ENCODE measurements at places on chromosomes 16 and 17.

DNA sequence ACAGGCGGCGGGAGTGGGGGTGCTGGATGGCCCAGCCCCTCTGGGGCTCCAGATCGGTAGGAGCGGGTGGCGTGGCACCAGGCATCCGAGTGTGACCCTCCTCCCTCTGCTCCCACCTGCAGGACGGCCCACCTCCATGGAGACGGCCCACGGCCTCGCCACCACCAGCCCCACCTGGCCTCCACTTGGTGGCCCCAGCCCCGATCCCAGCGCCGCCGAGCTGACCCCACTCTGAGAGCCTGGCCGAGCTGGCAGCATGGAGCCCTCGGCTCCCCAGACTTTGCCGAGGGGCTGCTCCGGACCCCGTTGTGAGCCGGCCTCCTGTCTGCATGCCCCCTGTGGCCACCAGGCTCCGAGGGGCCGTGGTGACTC lies 4.7 kb upstream of the NUDT16L1 start:
- DNase-seq: no peak

DNA sequence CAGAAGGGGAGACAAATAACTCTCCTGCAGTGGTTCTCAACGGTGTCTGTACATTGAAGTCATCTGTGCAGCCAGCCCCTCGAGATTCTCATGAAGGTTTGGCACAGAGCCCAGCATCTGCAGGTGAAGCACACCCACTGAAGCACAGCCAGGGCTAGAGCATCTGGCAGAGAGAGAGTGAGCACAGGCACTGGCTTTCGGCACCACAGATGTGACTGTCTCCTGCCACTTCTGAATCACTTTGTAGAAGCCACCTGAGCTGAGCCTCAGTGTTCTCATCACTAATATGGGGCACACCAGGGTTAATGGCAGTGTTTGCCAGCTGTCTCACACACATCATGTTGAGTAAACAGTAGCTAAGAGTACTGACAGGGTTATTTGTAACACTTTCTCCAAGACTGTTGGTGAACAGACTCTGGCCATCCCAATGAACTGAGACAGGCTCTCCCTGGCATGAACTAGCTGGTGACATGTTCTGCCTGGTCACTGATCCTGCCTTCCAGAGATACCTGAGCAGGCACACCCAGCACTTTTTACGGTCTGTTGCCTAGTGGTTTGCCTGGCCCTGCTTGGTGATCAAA lies 10.9 kb downstream of the HSPB9 start:
- no peak for DNase-seq

DNA sequence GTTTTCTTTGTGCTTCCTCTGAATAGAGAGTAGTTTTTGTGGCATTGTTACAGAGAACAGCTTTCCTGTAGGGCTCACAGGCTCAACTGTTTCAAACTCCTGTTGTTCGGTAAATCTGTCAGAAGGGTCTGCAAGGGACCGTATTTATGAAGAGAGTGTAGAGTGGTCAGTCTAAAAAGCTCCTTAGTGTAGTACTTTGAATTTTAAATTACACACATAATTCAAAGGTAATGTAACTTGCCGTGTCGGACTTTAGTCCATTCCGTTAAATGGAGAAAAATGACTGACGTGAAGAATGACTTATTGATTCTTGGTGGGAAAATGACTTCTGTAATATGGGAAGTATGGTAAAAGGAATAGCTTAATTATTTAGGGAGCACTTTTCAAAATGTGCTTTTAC lies 190.9 kb downstream of the WWOX start:
- no peak for DNase-seq

GRCh38 chr17:4490637-4491061 lies 8.0 kb upstream of the SPNS2 start:
- no peak for DNase-seq

DNA sequence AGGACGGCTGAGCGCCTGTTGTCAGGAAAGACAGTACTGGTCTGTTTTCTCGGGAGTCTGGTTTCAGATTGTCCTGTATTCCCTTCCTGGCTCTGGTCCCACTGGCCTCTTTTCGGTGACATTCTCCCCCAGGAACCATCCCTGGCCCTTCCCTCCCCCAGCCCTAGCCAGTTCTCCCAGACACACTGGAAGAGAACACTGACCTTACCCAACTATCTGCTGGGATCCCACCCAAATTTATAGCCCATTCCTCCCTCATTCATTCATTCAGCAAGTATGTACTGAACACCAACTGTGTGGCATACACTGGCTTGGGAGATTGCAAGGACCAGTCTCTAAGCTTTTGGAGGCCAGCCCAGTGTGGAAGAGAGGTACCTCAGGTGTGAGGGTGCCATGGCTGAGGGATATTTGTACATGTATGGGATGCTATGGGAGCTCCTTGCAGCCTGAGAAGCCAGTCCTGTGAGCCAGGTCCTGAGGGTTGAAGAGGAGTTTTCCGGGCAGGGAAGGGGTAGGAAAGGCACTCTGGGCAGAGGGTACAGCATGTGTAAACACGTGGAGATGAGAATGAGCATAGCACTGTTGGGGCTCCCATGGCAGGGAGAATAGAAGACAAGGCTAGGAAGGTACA lies 5.2 kb downstream of the RND2 start:
- no peak for DNase-seq

GRCh38 chr17:34776456-34777443 lies 184.5 kb downstream of the CCT6B start:
- DNase-seq: no peak

- DNase-seq: no peak
Measured at GRCh38 chr16:28858421-28858820, 5.2 kb upstream of the SH2B1 start.

- DNase-seq: no peak
Measured at GRCh38 chr16:52312716-52313115, 234.2 kb downstream of the TOX3 start.

DNA sequence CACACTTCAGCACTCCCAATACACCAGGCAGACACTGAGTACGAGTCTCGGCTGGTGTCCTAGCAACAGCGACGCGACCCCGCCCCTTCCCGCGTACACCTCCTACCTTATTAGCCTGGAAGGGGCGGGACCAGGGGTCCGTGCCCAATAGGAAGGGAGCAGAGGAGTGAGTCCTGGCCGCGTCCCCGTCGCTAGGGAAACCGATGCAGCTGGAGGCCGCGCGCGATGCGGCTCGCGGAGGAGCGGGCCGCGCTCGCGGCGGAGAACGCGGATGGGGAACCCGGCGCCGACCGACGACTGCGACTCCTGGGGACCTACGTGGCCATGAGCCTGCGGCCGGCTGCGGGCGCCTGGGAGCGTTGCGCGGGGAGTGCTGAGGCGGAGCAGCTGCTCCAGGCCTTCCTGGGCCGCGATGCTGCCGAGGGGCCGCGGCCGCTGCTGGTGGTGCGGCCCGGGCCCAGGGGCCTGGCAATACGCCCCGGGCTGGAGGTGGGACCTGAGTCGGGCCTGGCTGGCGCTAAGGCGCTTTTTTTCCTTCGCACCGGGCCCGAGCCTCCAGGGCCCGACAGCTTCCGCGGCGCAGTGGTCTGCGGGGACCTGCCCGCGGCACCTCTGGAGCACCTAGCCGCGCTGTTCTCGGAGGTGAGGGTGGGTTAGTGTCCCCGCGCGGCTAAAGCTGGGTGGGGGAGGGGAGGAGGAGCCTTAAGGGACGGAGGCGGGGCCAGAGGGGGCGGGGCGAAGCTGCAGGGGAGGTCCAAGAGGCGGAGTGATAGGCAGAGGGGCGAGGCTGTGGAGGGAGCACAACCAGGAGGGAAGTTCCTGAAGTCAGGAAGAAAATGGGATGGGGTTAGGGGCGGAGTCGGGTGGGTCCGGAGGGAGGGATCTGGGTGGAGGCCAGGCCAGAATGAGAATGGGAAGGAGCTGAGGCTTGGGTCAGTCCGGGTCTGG lies at the start of gene DNAH9:
Gene DNAH9, plus strand, starts transcription at position 197 of the 948 bp plus-strand sequence. Its CDS starts 29 bp downstream, at position 226.
- peak; percentile 24 for DNase-seq

DNA sequence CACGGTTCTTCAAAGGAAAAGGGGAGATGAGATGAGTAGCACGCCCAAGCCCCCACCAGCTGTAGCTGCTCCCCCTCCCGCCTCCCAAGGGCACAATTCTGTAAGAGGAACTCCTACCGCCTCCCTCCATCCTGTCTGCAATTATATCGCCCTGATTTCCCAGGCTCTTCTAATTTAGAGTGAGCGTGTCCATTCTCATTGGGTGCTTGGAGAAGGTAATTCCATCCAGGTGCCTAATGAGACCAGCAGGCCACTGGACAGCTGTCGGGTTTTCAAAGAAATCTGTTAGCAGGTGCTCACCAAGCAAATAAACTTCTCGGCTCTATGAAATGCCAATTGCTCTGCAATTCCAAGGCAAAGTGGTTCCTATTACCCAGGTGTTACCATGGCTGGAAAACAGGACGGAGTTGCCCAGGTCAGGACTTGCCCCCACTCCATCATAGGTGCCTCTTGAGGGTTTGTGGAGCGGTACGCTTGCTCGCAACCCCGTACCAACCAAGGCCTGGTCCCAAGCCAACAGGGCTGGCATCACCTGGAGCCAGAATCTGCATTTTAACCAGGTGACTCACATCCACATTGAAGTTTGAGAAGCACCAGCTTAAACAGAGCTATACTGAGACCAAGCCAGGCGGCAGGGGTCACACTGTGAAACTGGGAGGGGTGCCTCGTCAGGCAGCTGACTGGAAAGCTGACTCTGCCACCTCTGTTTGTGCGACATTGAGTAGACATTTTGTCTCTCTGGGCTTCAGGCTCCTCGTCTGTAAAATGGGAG lies 16.5 kb upstream of the MEAK7 start:
- no peak for DNase-seq

DNA sequence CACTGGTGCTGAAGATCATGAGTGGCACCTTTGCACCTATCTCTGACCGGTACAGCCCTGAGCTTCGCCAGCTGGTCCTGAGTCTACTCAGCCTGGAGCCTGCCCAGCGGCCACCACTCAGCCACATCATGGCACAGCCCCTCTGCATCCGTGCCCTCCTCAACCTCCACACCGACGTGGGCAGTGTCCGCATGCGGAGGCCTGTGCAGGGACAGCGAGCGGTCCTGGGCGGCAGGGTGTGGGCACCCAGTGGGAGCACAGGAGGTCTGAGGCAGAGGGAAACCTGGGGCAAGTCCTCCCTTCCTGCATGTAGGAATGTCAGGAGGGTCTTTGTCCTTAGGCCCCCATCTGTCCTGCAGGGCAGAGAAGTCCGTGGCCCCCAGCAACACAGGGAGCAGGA lies 6.5 kb upstream of the TRAF4 start:
- DNase-seq: no peak

- DNase-seq: no peak
Measured at GRCh38 chr17:8105957-8106398, 12.3 kb downstream of the ALOXE3 start.

GRCh38 chr17:13587487-13588338 lies 14.0 kb downstream of the HS3ST3A1 start:
- no peak for DNase-seq

DNA sequence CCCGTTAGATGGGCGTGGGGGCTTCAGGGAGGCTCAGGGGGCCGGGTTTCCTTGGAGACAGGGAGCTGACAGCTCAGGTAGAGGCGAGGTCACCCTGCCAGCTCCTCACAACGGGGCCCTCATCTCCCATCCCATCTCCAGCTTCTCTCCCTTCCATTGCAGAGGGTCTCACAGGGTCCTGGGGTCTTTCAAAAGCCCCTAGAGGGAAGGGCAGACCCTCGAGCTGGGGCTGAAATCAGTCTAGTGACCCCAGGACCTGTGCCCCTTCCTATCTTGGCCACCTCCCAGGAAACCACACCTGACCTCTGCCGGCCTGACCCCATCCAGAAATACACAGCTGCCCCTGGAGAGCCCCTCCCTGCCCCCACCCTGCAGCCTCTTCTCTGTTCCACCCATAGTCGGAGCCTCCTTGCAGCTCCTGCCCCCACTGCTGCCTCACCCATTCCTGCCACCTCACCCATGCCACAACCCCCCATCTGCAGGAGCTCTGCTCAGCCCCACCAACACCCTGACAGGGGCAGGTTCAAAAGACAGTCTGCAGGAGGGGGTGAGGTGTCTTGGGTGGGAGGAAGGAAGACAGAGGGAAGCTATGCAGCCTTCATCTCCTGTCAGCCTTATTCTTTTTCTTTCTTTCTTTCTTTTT lies 23.4 kb downstream of the PIK3R5 start:
- DNase-seq: no peak

- DNase-seq: no peak
Measured at GRCh38 chr17:21025451-21025850, 17.4 kb downstream of the USP22 start.

DNA sequence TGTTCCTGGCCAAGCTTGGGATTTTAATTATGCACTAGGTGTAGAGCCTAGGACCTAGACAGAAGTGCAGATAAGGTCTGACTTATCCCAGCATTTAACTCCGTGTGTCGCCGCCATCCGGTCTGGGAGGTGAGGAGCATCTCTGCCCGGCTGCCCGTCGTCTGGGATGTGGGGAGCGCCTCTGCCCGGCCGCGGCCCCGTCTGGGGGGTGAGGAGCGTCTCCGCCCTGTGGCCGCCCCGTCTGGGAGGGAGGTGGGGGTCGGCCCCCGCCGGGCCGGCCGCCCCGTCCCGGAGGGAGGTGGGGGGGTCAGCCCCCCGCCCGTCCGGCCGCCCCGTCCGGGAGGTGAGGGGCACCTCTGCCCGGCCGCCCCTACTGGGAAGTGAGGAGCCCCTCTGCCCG lies 7.1 kb upstream of the B4GALNT2 start:
- no peak for DNase-seq

DNA sequence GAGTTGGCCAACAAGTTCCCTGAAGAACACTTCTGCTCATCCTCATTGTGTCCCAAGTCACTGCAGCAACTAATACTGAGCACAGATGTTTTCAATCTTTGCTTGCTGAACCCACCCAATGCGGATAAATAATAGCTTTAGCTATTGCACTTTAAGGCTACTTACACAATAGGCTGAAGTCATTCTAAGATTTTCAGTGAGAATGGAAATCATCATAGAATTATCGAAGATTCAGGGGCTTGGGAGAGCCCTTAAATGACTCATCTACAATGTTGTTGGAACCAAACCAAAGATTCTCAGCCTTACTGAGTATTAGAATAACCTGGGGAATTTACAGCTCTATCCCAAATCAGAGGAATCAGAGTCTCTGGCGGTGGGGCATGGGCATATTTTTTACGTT lies 51.2 kb downstream of the SYCE1L start:
- DNase-seq: no peak

DNA sequence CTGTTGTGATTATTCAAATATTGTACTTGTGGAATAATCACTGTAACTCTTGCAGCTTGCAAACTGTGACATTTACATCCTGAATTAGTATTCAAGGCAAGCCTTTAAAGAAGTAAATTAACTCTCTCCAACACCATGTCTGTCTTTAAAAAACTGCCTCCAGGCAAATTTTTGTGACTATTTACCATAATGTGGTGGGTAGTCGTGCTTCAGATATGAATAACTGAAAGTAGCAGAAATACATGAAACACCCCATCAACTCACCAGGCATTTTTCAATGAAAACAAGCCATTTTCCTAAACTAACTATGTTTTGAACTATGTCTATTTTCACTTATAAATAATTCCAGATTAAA lies 217.4 kb upstream of the PSMD7 start:
- DNase-seq: no peak
